Activated CD4-positive, CD25-positive, alpha-beta regulatory T cell treated with anti-CD3 and anti-CD28 coated beads, Interleukin-2, amount 50 U/mL, for 72 hours (primary cell): ENCODE measurements at places on chromosomes 6 and 20.

- DNase-seq = no peak
Observed at GRCh38 chr6:136677822-136678221, 114.5 kb downstream of the MAP3K5 start.

GRCh38 chr20:46204594-46205186, 86.6 kb downstream of the CD40 start:
- no peak for DNase-seq

DNA sequence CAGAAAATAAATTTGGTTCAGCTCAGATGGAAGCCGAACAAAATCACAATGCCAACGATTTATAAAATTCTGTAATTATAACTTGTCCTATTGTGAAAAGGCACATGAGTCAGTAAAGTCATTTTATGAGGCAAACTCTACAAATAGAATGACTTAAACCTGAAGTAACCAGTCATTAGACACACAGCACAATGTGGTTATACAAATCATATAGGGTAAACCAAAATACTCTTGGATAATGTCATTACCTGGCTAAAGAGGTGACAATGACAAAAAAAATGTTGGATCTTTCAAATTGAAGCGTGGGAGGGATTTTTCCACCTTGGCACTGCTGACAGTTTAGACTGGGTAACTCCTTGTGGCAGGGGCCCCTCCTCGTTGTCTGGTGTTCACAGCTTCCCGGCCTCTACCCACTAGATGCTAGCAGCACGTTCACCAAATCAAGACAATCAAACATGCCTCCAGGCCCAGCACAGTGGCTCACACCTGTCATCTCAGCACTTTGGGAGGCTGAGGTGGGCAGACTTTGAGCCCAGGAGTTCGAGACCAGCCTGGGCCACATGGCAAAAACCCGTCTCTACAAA, 5.0 kb downstream of the ANKRD60 start:
- DNase-seq = no peak

GRCh38 chr20:17648791-17649730, 33.0 kb downstream of the RRBP1 start:
- DNase-seq = no peak

GRCh38 chr20:57374343-57374930, 16.8 kb upstream of the RBM38 start:
- no peak for DNase-seq

DNA sequence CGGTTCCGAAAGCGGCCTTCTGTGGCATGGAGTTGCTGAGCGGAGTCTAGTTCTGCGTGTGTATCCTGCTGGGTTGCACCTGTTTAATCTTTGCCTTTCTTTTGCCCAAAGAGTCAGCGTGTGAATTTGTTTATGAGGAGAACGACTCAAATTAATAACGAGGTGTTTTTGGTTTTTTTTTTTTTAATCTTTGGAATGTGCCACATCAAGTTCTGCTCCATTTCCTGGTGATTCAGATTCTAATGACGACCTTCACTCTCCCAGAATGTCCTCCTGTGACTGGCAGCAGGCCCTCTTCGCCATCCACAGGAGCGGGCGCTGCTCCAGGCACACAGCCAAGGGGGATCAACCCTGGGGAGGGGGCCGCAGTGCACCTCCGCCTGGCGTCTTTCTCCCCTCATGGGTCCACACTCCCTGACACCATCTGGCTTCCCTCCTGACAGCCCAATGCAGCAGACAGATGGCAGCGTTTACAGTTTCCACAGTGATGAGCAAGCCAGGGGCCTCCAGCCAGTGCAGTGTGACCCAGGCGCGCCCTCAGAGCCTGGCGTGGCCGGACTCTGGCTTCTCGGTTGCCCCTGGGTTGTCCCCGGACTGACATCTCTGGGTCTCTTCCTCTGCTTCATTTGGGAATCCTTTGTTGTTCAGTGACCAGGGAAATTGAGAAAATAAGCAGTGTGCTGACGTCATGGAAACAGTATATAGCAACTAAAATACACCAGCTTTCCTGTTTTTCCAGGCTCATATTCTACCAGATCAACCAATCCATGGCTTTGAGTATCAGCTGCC, 27.5 kb upstream of the AFDN start:
- DNase-seq = no peak

DNA sequence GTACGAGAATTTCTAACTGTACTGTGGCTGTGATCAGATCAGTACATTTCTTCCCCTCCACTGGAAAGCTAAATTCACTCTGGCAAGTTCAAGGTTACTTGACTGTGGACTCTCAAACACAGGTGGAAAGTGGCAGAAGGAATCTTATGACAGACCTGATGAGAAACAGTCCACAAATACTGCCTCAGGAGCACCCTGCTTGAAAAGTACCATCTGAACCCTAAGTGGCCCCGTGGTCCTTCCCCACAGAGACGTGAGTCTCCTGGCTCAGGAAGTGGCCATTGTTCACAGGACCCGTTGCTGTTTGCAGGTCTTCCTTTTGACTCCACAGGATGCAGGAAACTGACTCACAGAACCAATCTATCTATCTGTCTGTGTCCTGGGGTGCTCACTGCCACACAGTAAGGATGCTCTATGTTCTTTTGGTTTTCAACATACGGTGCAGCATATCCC, 47.5 kb upstream of the NHSL1 start:
- no peak for DNase-seq

DNA sequence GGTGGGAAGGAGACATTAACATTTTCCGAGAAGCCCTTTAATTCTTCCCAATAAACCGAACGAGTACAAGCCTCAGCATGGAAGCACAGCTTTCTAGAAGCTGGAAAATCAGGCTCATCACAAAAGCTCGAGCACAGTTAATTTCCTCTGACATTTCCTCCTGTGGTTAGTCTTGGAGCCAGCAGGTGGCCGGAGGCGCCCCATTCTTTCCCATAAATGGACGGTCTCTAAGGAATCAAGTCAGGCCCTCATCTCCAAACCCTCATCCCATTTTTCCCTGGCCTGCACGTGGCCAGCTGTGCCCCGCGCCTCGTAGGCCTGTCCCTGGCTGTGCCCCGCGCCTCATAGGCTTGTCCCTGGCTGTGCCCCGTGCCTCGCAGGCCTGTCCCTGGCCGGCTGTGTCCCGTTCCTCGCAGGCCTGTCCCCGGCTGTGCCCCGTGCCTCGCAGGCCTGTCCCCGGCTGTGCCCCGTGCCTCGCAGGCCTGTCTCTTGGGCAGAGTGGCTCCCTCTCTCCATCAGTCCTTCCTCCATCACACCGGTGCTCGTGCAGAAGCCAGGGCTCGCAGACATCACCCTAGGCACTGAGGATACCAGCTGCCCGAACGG, 19.7 kb upstream of the NTSR1 start:
- DNase-seq = no peak

GRCh38 chr6:112980676-112981075, 633.5 kb downstream of the RFPL4B start:
- DNase-seq = no peak

DNA sequence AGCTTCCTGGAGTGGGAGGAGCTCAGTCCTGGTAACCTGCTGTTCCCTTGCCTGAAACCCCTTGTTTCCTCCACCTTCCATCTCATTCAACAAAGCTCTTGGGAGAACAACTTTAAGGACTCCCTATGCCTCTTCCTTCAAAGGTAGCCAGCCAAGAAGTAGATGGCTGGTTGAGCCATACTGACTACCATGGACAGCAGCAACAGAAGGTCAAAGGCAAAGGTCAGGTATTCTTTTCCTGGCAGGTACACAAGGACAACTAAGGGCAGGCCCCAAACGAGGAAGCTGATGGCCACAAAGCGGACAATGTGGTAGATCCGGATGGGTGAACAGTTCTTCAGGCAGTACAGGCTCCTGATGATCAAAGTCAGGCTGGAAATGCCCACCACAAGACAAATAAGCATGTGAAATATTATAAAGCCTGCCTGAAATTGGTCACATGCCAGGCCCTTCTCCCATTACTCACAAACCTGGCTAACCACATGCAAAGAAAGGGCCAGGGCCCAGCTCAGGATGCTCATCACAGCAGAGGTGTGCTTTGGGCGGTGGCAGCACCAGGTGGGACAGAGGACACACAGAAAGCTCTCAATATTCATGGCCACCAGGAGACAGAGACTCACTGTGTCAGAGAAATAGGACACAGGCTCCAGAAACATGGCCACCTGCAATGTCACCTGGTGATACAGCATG, 21.7 kb downstream of the UBD start:
- no peak for DNase-seq

GRCh38 chr20:62555642-62556420, 80.0 kb upstream of the GATA5 start:
- DNase-seq = no peak

DNA sequence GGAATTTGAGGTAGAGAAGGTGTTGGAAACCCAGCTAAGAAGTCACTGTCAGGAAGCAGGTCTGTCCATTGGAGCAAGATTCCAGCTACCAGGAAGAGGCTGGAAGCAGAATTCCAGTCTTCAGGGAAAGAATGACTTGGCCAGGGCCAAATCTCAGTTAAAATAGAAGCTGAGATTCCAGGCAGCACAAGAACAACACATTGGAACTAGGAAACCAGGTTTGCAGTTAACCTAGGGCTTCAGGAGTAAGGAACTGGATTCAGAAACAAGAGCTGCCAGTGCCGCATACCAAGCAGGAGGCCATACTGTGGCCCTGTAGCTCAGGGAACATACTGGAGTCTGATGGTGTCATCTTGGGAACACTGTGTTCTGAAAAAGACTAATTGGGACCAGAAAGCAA, 73.7 kb upstream of the FUCA2 start:
- no peak for DNase-seq

- DNase-seq = no peak
Observed at GRCh38 chr6:37732688-37733087, 35.0 kb upstream of the MDGA1 start.

DNA sequence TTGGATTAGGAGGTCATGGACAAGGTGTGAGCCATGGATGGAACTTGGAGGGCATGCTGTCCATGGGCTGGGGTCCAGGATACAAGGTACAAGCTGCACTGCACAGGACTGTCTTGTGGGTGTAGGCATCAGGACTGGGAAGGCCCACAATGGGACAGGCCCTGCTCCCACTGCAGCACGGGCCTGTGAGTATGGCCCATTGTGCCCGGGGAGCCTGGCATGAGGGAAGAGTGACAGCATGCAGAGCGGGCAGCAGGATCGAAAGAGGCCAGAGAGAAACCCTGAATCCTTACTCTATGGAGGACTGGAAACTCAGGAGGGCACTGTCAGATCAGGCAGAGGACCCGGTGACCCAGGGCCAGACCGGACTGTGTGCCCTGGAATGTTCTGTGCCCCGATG, 211.3 kb downstream of the PREX1 start:
- DNase-seq = no peak

- DNase-seq = no peak
Observed at GRCh38 chr6:38445925-38446324, 193.8 kb downstream of the BTBD9 start.

GRCh38 chr6:37517411-37517812, 17.7 kb upstream of the CCDC167 start:
- DNase-seq = peak; percentile 63

GRCh38 chr20:57223648-57224489, 42.6 kb downstream of the BMP7 start:
- DNase-seq = no peak

DNA sequence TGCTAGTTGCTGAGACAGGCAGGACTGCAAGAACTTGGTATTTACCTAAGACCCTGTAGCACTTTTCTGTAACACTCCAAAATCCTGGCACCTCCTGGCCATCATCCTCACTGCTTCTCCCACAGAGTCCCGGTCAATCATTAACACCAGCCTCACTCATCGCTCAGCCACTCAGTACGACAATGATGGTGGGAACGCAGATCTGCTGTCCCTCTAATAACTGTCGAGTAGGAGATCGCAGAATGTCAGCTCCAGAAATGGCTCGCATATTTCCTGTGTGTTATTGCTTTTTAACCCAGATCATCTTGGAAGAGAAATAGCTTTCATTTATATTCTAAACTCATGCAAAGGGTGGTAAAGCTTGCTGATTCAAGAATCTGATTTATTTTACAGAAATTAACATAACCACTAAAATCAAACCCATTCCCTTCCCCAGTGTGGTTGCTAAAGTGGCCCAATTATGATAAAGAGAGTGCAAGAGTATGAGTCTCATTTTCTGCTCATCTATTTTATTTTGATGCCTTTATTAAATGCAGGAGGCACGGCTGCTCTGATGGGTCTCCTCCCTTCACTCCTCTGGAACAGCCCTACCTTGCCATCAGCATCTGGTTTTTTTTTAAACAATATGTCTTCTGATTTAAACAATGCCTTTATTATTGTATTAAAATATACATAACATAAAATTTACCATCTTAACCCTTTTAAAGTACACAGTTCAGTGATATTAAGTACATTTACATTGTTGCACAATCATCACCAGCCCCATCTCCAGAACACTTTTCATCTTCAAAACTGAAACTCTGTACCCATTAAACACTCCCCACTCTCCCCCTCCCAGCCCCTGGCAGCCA, 28.3 kb upstream of the GGTLC1 start:
- no peak for DNase-seq

GRCh38 chr6:167100241-167100674, 22.6 kb upstream of the CCR6 start:
- DNase-seq = no peak

GRCh38 chr20:62539198-62540045, 63.6 kb upstream of the GATA5 start:
- DNase-seq = no peak

DNA sequence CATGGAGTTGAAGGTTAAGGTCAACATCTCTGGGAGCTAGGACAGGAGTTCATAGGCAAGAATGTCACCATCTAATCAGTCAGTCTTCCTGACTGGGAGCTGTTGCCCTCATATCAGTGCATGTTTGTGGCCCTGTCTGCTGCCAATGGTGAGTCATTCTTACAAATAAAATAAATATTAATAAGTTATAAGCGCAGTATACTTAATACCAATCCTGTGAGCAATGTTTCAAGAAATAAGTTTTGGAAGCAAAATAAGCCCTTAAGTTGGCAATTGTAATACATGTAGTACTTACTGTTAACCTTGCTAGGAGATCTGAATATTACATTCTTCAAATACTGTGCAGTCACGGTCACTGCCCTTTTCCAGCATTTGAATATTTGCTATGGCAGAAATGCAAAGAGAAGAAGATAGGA, 20.2 kb upstream of the MDGA1 start:
- no peak for DNase-seq

DNA sequence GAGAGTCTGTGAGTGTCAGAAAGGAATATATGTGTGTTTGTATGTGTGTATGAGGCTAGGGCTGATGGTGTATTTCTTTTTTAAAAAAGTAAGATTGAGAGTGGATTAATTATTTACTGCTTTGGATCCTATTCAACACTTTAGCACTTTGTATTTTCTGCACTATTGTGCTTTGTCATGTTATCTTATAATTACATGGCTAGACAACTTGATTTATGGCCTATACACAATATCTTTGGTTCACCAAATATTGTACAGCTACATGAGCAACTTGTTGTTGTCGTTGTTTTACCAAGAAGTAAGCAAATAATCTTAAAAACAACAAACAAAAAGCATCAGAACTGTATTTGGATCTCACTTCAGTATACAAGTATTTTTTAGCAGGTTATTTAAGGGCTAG, 84.6 kb upstream of the TBX18 start:
- no peak for DNase-seq

GRCh38 chr6:150299873-150300485, 68.8 kb upstream of the IYD start:
- no peak for DNase-seq

- DNase-seq = no peak
Observed at GRCh38 chr6:127222418-127222817, 44.2 kb upstream of the RNF146 start.

- DNase-seq = no peak
Observed at GRCh38 chr6:128339635-128340450, 180.6 kb downstream of the PTPRK start.

- DNase-seq = peak; percentile 48
Observed at GRCh38 chr20:51529081-51529681, 13.3 kb downstream of the NFATC2 start.
